HT-29 (cell line): ENCODE measurements at places on chromosomes 11 and 22. TPM values are rescaled to one million over a fixed set of nuclear protein-coding genes. Genes with fewer than 3 reads are reported as not detected.

DNA sequence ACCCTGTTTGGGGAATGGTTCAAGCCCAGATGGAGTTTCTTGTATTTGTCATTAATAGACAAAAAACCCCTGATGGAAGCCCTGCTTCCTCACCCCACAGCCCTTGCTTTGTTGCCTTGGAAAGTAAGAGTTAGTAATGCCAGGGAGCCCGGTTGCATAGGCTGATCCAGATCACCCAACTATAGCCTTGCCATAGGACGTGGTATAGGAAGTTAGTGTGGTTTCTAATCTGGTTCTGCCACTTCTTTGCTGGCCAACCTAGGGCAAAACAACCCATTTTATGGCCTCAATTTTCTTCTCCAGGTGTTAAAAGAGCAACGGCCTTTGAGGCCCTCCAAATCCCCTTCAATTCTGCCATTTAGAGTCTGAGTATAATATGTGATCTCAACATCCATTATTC, 97.9 kb downstream of the STIM1 start:
- DNase-seq: no peak

The TMEM191B gene
- total RNA-seq: 5.0 and 12.5 TPM in 2 replicates

The KRTAP5-9 gene
- total RNA-seq: not detected in 2 replicates

DNA sequence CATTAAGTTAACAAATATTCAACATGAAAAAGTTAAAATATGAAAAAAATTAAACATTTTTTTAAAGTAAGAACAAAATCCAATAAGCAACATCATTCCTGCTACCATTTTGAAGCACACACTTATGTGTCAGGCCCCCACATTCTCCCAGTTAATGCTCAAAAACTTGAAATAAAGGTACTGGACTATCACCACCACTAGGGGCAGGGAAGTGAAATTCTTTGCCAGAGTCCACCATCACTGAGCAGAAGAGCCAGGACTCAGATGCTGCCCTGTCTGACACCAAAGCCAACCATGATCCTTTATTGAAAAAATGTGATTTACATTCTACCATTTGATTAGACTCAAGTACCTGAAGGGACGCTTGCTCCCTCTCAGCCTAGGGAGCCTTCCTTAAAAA, 39.1 kb downstream of the PITPNB start:
- peak; percentile 17 for DNase-seq

GRCh38 chr22:37225481-37225880, 13.2 kb upstream of the SSTR3 start:
- DNase-seq: no peak

The VPS11 gene
- 32.6 and 47.8 TPM in 2 replicates for total RNA-seq

The SIK2 gene
- total RNA-seq: 11.4 and 12.4 TPM in 2 replicates

GRCh38 chr22:27778294-27779090, 23.1 kb downstream of the MN1 start:
- no peak for DNase-seq

DNA sequence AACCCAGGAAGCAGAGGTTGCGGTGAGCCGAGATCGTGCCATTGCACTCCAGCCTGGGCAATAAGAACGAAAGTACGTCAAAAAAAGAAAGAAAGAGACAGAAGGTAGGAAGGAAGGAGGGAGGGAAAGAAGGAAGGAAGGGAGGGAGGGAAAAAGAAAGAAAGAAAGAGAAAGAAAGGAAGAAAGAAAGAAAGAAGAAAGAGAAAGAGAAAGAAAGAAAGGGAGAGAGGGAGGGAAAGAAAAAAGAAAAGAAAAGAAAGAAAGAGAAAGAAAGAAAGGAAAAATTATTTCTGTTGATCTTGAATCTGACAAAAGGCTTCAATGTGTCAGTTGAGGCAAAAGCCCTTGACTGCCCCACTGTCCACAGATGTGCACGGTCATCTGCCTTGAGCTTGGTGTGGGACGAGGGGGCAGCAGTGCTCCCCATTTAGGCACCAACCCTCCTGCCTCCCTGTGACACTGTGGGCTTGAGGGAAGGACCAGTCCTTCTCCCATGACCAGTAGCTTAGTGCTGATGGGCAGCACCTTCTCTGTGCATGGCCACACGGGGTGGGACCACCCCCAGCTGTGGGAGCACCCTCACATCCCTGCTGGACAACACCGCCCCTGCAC, 24.4 kb downstream of the KCTD17 start:
- DNase-seq: no peak

DNA sequence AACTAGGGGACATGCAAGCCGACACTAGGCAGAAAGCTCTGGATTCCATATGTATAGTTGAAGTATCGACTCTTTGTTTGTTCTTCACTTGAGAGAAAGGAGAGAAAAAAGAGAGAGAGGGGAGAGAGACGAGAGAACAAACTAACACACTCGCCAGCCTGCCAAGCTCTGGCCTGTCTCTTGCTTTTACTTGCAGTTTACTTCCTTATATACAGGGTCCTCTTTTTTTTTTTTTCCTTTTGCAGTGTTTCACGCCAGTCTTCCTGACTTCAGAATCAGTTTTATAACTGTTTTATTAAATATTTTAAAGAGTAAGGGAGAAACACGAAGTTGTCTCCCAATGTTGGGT, 19.9 kb downstream of the TEAD1 start:
- DNase-seq: peak; percentile 86
